Cortex of kidney (tissue), 1 donor: ENCODE measurements at places on chromosomes 11 and 22.

GRCh38 chr11:68261749-68262543 lies 9.8 kb downstream of the C11orf24 start:
- no peak for DNase-seq

GRCh38 chr11:102794382-102794781 lies 3.6 kb downstream of the MMP1 start:
- DNase-seq, result no peak

- no peak for DNase-seq
Measured at GRCh38 chr11:128165572-128165971, 421.8 kb downstream of the ETS1 start.

DNA sequence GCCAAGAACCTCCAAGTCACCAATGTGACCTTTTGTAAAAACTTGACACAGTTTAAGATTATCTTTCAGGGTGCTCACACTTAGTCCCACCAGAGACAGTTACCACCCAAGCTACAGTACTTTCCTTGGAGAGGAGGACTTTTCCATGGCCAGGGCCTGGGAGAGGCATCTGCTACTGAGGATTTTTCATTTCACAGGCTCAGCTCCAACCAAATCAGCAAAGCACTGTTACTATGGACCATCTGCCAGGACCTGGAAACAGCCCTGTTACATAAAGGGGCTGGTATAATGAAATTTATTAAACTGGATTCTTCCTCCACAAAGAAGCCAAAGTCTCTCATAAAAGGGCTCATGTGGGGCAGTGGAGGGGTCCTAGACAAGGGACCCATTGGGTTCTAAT lies 38.6 kb downstream of the SERGEF start:
- no peak for DNase-seq

- no peak for DNase-seq
Measured at GRCh38 chr11:2945031-2945756, 16.0 kb upstream of the PHLDA2 start.

DNA sequence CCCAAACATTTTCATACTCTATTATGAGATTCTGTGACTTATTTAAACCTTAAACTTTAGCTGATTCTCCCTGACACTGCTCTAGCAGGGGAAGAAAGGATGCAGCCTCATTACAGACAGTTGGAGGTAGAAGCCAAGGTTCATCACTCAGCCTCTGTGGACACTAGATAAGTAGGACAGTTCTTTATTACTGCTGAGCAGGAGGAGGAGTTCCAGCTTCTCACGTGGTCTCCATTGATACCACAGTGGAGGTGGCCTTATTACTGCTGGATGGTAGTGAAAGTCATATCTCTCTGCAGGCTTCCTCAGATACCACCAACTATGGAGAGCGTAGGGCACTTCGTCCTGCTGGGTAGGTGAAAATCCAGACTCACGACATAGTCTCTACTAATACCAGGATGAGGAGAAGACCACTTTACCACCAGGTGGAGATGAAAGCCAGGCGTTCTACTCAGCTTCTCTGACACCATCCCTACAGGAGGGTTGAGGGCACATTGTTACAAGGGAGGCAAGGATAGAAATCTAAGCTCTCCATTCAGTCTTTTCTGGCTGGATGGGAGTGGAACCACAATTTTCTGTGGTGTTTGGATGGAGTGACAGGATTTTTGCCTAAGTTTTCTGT lies 13.1 kb upstream of the ANGPTL5 start:
- no peak for DNase-seq

DNA sequence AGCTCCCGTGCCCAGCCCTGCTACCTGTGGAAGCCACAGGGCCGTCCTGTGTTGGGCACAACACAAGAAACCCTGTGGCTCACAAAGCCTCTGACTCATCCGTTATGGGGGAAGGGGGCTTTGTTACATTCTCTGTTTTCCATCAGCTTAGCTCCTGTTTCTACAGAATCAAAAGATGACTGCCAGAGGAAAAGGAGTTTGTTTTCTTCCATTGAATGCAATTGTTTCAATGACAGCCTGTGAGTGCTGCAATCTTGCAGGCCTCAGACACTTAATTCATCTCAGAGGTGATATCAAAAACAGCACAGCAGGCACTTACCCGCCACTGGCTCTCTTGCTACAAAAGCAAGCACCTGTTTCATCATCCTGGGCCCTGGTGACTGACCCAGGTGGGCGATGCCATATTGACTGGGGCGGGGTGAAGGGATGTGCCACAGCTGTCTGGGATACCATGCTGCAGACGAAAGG lies 194.3 kb downstream of the OPCML start:
- no peak for DNase-seq

GRCh38 chr11:2713661-2714462 lies 14.1 kb upstream of the KCNQ1OT1 start:
- DNase-seq, result no peak

DNA sequence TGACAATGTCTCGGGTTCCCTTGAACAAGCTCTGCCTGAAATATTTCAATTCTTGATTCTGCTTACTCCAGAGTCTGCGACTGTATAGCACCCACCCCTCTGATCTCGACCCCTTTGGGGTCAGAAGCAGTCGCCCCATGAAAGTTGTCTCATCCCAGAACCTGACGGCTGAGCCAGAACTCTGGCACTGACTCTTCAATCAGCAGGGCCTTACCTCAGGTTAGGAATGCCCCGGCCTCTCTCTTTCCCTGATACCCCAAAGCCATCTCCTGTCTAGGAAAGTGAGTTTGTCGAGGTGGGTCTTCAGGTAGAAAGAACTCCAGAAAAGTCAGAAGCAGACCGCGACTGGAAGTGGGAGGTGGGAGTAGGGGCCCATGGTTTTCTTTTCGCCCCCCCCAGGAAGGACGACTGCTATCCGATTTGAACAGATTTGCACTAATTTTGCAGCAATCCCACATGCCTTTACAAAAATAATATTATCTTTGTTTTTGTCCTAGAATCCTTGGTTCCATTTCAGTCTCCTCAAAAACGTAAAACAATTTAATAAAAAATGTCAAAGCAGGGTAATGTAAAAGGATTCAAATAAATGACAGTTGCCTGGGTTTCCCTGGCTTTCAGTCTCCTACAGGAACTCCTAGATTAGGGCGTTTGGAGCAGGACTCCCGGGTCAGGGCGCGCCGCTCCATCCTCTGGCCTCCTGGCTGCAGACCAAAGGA lies 898 bp upstream of the ROBO3 start:
- no peak for DNase-seq

- DNase-seq, result no peak
Measured at GRCh38 chr11:47020793-47021526, 84.4 kb downstream of the CSTPP1 start.

GRCh38 chr22:48663297-48663696 lies 1164.4 kb downstream of the BRD1 start:
- DNase-seq, result no peak

DNA sequence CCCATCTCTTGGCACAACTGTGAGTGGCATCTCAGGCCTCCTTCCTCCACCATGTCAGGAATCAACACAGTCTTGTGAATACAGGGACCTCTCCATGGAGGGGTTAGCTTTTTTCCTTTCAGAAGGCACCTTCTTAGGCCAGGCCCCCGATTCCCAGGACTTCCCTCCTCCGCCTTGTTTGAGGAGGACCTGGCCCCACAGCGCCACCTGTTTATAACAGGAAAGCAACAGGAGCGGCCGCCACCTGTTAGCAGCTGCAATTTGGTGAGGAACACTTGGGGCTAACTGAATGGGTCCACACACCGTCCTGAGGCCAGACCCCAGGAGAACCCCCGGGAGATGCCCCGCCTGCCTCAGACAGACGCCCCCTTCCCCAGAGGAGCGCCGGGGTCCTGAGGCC lies 3.8 kb upstream of the PKP3 start:
- no peak for DNase-seq

GRCh38 chr22:22408731-22409696 lies 99.5 kb downstream of the ZNF280B start:
- DNase-seq, result no peak
